ENCODE measurements at places on chromosomes 3 and 15.

- no peak for DNase-seq
Observed at GRCh38 chr3:118986734-118987133, 47.9 kb downstream of the IGSF11 start.

DNA sequence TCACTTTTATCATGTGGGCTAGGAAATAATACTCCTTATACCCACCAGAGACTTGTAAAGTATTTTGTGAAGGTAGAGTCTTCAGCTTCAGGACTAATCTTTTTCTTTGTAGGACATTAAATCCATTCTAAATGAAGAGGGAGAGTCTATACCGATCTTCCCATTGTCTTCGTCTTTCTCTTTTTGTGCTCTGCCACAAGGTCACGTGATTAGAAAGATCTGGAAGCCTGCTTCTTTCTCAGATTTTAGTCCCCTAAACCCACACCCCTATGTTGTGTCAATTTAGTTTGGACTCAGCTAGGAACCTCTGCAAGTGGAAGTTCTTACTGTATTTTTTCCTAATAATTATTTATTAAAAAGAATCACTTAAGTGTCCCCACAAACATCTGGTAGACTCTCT is 507.3 kb downstream of the PYDC2 start:
- no peak for DNase-seq

GRCh38 chr3:11172096-11172690 is 17.9 kb downstream of the HRH1 start:
- DNase-seq: no peak

GRCh38 chr3:29764603-29765254 is 483.9 kb downstream of the RBMS3 start:
- DNase-seq: peak; percentile 88

DNA sequence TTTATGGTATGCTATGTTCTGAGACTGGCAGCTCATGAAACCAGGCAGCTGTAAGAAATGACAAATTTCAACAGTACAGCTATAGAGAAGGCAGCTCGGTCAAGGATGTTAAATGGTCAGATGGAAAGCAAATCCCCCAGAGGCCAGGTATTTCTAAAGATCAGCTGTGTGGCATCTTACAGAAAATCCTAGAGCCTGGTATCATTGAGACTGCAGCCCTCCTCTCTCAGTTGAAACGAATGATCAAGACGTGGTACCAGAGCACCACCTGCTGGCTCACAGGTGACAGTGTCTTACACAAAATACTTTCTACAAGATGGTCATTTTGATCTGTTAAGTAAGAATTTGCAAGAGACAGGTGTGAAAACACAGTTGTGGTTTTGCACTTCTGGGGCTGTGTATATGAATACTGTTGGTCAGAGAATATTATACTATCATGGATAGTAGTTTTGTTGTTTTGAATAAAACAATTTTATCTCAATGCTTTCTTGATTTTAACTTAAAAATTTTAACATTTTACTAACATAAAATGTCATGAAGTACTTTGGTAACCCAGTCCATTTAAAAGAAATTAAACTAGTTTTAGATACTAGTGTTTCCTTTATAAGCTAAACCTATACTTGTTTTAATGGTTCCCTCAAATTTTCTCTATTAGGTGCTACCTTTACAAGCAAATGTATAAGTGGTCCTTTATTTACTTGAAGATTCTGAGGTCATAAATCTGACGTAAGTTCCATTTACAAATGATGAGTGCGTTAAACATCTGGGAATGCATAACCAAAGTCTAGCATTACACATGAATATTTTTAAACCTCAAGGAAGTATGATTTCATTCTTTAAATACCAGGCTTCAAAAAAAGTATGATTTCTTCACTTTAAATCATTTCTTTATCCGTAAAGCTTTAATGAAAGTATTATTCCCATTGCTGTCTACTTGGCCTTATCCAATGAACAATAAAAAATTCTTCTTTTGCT is 121.8 kb downstream of the PDZRN3 start:
- DNase-seq: peak; percentile 85

- no peak for DNase-seq
Observed at GRCh38 chr3:139388821-139389551, 461 bp downstream of the COPB2 start.

DNA sequence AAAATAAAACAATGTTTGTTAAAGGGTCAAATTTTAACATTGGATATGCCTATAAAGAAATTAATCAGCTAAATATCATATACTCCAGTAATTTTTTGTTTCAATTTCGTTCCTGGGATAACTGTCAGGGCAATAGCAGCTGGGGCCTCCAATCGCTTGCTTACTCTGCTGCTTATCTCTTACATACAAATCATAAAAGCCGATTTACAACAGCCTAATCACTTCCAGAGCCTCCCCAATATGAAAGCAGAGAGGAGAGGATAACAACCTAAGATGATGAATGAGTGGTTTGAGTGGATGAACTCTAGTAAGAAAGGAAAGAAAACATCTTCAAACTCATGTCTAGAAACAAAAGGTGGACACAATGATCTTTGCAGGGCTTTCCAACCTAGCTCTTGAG is 80.7 kb upstream of the PSMD6 start:
- no peak for DNase-seq

DNA sequence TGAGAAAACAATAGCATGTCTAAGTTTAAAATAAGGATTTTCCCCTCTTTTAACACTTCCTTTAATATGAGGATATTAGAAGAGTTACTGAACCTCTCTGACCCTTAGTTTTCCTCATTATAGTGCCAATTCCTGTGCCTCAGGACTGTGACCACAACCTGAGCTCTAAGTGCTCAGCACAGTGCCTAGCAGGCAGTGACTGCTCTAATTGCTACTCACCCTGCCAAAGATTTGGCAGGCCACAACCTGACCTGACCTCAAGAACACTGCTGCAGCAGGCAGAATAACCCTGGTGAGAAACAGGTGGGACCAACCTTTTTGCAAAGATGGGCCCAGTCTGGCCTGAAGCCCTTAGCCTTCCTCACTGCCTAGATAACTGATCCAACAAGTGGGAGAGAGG is 35.7 kb downstream of the NBEAL2 start:
- DNase-seq: no peak

GRCh38 chr3:60013241-60013640 is 963.4 kb upstream of the CFAP20DC start:
- no peak for DNase-seq

DNA sequence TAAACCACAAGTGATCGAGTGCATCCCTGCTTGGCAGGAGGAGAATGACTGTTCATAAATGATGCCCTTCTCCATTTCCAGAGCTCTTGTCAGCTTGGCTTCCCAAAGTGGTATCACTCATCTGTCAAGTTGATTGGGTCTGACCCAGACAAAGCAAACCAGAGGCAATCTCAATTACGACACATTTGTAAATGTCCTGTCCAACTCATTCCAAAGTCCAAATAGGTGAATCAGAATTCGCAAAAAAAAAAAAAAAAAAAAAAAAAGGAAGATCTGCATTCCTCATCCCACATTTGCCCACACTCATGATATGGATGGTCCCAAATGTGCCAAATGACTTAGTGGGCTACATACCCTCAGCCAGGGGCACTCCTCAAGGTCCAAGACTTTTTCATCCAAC is 91.9 kb downstream of the LRRC3B start:
- no peak for DNase-seq

- DNase-seq: no peak
Observed at GRCh38 chr3:152232001-152232400, 36.7 kb upstream of the MBNL1 start.

- DNase-seq: no peak
Observed at GRCh38 chr15:62868507-62868906, 174.0 kb upstream of the TPM1 start.

GRCh38 chr3:188268336-188268735 is 114.4 kb downstream of the LPP start:
- no peak for DNase-seq

Measured in HCEC 1CT (cell line).